ENCODE measurements at places on chromosomes 7 and 10.

- DNase-seq, result peak; percentile 79
Measured at GRCh38 chr10:30098629-30099028, 39.2 kb upstream of the JCAD start.

DNA sequence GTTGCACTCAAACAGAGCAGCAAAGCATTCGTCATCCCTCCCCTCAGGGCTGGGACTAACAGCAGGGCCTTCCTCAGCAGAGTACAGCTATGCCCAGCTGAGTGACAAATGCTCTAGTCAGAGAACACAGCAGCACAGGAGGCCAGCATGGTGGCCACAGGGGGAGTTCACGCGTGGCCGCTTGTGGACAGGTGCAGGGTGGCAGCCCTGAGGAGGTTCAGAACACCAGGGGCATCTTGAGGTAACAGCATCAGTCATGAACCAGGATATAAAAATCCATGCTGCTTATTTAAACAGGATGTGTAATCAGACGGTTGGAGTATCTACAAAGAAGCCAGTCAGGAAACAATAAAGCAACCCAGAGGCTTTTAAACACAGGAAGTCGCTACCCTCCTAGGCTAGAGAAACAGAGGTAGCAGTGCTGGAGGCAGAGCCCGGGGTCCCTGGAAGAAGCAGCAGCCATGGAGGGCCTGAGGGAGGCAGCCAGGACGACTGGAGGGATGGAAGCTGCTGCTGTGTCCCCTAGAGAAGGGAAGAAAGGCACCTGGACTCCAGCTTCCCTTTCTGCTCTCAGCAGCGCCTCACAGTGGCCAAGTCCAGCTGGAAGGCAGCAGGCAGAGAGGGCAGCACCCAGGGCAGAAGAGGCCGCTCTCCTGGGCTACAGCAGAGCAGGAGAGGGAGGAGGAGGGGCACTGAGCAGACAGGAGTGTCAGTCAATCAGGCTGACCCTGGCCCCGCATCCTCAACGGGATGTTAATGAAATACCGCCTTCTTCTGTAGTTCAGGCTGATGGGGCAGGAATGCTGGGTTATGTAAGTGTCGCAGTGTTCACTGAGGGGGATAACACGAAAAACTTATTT is 70.8 kb upstream of the UCN3 start:
- no peak for DNase-seq

DNA sequence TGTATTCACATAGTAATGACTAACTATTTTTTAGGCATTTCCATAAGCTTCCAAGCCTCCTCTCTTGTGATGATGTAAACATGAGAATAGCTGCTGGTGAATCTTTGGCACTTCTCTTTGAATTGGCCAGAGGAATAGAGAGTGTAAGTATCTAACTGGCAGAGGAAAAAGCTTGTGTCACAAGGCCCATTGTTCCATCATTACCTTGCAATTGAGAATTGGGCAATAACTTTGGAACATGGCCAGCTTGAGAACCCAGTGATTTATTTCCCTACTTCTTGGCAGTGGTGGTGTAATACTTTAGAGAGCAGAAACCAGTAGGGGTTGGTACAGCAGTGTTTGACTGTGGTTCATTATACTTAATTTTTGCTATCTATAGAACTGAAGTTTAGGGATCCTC is 12.0 kb downstream of the IFRD1 start:
- DNase-seq, result peak; percentile 57

- no peak for DNase-seq
Measured at GRCh38 chr10:44198096-44198779, 186.7 kb downstream of the CXCL12 start.

DNA sequence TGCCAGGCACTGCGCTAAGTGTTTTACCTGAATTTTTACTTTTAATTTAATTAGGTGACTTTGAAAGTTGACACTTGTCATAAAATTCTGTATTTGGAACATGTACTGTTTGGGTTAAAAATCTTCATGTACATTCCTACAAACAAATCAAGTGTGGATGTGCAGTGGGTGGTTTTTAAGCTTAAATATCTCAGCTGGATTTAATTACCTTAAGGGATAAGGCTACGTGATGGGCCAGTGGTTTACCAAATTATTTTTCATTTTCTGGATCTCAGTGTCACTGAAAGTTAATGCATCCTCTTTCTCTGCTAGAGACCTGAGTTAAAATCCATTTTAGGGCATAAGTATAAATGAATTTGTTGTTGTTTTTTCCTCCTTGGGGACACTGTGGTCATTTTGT is 51.1 kb downstream of the EXOC4 start:
- no peak for DNase-seq

GRCh38 chr10:101693978-101694673 is 844 bp downstream of the FBXW4 start:
- peak; percentile 40 for DNase-seq

GRCh38 chr10:57815949-57816348 is 451.7 kb downstream of the IPMK start:
- no peak for DNase-seq

GRCh38 chr7:98323597-98324322 is 42.3 kb downstream of the BRI3 start:
- DNase-seq, result no peak

DNA sequence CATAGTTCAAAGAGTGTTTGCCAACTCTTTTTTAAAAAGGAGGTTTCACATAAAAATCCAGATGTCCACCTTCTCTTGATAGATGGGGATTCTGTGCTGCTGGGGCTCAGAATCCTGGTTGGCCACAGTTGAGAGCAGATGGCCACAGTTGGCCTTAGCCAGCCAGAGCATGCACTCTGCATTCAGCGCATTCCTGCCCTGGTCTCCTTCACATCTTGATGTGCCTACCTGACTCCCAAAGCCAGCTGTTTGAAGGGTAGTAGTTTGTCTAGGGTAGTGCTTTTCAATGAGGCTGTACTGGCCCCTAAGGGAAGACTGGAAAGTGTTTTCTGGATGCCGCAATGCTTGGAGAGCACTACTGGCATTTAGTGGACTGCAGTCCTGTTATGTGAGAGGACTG is 208.1 kb upstream of the HDAC9 start:
- no peak for DNase-seq

GRCh38 chr7:119090851-119091250 is 866.3 kb downstream of the ANKRD7 start:
- no peak for DNase-seq

- no peak for DNase-seq
Measured at GRCh38 chr10:110617425-110618229, 26.5 kb upstream of the RBM20 start.

GRCh38 chr10:77836299-77836820 is 90.2 kb downstream of the DLG5 start:
- DNase-seq, result peak; percentile 44

DNA sequence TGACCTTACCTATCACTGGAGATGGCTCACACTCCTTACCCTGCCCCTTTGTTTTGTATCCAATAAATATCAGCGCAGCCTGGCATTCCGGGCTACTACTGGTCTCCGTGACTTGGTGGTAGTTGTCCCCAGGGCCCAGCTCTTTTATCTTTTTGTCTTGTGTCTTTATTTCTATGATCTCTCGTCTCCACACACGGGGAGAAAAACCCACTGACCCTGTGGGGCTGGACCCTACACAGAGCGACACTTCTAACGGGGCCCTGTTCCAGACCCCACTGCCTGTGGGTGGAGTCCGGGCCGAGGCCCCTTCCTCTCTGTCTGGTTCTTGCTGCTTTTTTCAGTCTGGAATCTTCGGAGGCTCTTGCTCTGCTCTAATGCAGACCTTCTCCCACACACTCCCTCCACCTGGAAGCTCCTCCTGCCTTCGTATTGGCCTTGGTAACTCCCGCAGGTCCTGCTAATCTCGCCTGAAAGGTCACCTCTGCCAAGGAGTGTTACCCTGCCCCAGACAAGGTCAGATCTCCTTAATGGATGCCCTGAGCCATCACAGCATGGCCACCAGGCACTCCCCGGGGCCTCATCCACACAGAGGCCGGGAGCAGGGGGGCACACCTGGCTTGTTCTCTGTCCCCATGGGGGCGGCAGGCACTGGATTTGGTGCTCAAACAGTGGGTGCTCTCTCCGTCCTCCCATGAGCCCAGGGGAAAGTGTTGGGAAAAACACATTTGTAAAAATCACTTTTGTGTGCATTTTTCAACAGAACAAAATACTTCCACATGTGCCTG is 531.7 kb downstream of the PTPRN2 start:
- DNase-seq, result no peak

GRCh38 chr7:149398195-149398820 is 62.6 kb downstream of the ZNF777 start:
- DNase-seq, result no peak

DNA sequence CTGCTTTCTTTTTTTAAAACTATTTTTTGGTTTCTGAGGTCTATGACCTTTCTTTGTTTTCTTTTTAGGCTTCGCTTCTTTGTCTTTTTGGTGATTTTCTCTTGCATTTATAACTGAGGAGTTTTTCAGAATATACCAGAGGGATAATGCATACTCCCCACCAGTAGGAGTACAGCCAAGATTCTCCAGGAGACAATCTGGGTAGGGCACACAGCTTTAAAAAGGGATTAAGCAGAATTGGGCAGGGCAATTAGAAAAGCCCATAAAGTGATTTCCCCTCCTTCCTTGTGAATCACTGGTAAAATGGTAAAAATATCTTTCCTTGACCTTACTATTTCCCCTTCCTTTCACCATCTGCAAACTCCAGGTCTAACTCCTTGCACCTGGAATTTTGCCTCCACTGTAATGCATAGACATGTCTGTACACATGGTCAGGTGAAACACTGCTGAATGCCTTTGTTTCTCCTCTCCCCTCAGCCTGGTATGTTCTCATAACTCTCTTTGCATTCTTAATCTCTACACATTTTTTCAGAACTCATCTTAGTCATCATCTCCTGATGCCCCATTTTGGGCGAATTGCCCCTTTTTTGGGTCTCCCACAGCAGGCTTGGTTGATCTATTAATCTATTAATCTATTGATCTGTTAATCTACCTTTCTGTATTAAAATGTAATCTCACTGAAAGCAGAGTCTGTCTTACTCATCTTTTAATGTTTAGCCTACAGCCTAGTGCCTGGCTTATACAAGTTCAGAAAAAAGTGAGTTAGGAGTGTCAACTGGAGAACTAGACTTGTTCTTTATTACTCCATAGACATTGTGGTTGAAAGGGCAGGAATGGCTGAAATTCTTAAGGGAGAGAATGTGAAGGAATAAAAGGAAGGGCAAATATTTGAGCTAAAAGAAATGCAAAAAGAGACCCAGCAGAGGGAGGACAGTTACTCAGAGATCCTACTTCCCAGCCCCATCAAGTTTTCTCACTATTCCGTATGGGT is 64.6 kb downstream of the MDFIC start:
- DNase-seq, result no peak

- DNase-seq, result no peak
Measured at GRCh38 chr7:34982371-34983019, 54.8 kb downstream of the DPY19L1 start.

- no peak for DNase-seq
Measured at GRCh38 chr10:126671402-126671975, 996 bp upstream of the C10orf90 start.

DNA sequence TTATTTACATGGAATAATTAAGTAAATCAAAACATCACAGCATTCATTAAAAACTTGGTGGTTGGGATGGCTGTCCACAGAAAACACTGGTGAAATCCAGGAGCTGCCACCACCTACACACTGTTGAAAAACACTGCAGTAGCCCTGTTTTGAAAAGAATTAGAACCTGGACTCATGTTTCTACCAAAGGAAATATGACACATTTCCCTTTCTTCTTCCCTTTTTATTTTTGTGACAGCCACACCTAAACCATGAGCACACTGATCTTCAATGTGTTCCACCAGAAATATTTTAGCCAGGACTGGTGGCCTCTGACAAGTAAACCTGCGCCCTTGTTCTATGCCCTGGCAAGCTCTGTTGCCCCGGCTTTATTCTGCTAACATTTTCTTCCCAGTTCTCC is 3.3 kb downstream of the TMEM140 start:
- no peak for DNase-seq

- DNase-seq, result no peak
Measured at GRCh38 chr10:113019692-113020474, 69.8 kb downstream of the TCF7L2 start.

- no peak for DNase-seq
Measured at GRCh38 chr10:24152270-24152669, 56.7 kb upstream of the KIAA1217 start.

Measured in GM04504 (cell line).